Activated CD4-positive, alpha-beta T cell treated with anti-CD3 and anti-CD28 coated beads, Interleukin-2, amount 10 ng/mL, durations not matched to agents 7 days and 5 days (primary cell): ENCODE measurements at places on chromosomes 12 and 14.

DNA sequence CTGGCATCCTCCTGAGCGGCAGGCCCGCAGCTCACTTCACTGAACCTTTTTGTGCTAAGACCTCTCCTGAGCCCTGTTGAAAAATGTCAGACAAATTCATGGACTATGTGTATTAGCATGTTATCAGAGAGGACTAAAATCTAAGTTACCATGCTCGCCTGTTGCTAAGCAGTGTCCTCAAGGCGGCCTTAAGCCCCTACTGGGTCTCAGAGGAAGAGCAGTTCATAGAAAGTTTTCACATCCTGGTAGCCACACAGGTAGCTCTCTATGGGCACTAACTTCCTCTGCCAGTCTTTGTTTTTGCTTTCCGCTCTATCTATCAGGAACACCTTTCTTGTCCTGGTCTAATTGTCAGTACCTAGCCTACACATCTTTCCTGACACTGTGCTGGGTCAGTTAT, 306.6 kb upstream of the MIS18BP1 start:
- DNase-seq = no peak
- no peaks in the 10 kb centered on the region for H3K4me1 ChIP-seq
- no peak overlapping the region for H3K27ac ChIP-seq
- H3K36me3 ChIP-seq = no peaks in the 10 kb centered on the region
- no peaks in the 10 kb centered on the region for H3K27me3 ChIP-seq

DNA sequence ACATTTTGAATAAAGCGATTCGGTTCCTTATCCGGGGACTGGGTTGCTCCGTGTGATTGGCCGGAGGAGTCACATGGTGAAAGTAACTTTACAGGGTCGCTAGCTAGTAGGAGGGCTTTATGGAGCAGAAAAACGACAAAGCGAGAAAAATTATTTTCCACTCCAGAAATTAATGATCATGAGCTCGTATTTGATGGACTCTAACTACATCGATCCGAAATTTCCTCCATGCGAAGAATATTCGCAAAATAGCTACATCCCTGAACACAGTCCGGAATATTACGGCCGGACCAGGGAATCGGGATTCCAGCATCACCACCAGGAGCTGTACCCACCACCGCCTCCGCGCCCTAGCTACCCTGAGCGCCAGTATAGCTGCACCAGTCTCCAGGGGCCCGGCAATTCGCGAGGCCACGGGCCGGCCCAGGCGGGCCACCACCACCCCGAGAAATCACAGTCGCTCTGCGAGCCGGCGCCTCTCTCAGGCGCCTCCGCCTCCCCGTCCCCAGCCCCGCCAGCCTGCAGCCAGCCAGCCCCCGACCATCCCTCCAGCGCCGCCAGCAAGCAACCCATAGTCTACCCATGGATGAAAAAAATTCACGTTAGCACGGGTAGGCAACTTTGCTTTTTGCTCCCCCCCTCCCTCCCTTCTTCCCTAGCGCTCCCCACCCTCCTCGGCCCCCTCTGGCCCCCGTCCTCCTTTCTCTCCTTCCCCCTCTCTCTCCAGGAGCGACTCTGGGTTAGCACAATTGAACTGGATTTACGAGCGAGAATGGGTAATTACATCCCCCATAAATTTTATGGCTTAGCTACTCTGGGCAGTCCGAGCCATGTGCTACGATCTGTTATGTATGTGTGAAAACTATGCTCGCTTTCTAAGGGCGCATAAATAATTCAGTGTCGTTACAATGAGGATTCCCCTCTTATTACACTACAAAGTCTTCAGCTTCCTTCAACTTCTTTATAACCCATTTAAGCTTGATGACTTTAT, at the start of gene HOXC4:
Gene HOXC4 (plus strand): TSS at position 85 of the 991 bp plus-strand sequence. CDS start 88 bp downstream, at position 173.
- H3K4me1 ChIP-seq = peaks cover 27% of the 10 kb centered on the region
- H3K4me3 ChIP-seq = peak within 1 kb of the TSS; percentile 48

- H3K27me3 ChIP-seq = peaks cover 2% of the 10 kb centered on the region
- no peak overlapping the region for H3K27ac ChIP-seq
- no peaks in the 10 kb centered on the region for H3K4me1 ChIP-seq
- DNase-seq = no peak
- no peaks in the 10 kb centered on the region for H3K36me3 ChIP-seq
Measured at GRCh38 chr12:15830538-15830937, 41.4 kb upstream of the EPS8 start.

GRCh38 chr12:102487226-102487625, 6.9 kb upstream of the IGF1 start:
- peaks cover 24% of the 10 kb centered on the region for H3K4me1 ChIP-seq
- H3K36me3 ChIP-seq = no peaks in the 10 kb centered on the region
- H3K27ac ChIP-seq = no peak overlapping the region
- DNase-seq = no peak
- H3K4me3 ChIP-seq = no peak overlapping the region
- peaks cover 21% of the 10 kb centered on the region for H3K27me3 ChIP-seq
